Fibroblast of lung (primary cell): ENCODE measurements at places on chromosomes 16 and 17. TPM values are rescaled to one million over a fixed set of nuclear protein-coding genes. Genes with fewer than 3 reads are reported as not detected.

GRCh38 chr16:30760577-30761426 lies 1.1 kb downstream of the CFAP119 start:
- no peaks in the 10 kb centered on the region for H3K27me3 ChIP-seq
- peak overlapping the region; percentile 92 for H3K27ac ChIP-seq
- peaks cover 33% of the 10 kb centered on the region for H3K36me3 ChIP-seq
- H3K4me3 ChIP-seq, result peak overlapping the region; percentile 81

DNA sequence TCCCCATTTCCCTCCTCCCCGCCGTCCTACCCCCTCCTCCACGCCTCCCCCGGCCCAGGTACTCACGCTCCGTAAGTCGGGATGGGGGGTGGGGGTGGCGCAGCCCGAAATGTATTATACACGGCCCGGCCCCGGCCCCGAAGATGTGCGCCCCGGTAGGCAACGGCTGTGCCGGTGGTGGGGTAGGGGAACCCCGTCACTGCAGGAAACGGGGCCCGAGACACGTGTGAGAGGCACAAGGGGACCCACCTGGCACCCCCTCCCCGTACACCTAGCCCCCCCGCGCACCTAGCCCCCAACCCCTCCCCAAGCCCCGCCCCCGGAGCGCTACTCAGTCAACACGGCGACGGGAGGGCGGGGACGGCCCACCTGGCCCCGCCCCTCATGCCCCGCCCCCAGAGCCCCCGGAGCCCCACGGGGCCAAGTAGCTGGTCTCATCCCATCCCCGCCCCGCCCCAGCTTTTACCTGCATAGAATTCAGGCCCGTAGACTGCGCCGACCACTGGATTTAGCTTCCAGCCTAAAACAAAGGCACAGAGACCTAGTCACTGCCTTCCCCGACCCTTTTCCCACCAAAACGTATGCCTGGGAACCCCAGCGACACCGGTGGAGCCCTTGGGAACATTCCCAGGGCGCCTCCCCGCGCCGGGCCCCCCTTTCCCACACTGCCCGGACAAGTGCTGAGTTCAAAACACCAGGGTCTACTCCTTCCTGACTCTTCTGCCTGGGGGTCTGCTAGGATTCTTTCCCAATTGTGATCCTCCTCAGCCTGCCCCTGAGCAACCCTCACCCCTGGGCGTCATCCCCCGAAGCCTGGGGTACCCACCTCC lies 22.8 kb downstream of the ENGASE start:
- H3K27me3 ChIP-seq, result peaks cover 21% of the 10 kb centered on the region
- H3K4me3 ChIP-seq, result no peak overlapping the region
- H3K36me3 ChIP-seq, result no peaks in the 10 kb centered on the region
- no peaks in the 10 kb centered on the region for H3K4me1 ChIP-seq
- H3K27ac ChIP-seq, result no peak overlapping the region

DNA sequence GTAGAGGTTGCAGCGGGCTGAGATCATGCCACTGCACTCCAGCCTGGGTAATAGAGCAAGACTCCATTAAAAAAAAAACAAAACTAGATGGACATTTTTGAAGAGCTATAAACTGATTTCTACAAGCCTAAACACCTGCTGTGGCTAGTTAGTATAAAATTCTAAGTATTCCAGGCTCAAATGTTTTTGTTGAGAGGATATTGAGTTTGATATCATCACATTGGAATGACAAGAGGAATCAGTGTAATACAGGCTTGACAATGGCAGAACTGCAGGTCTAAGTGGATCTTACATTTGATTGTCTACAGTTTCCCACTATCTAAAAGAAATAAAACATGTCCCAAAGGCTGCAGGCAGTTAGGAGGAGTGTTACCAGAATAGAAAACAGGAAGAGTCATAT lies 23.9 kb upstream of the DLX3 start:
- DNase-seq, result peak; percentile 34
- H3K4me1 ChIP-seq, result peaks cover 2% of the 10 kb centered on the region
- H3K27me3 ChIP-seq, result peaks cover 11% of the 10 kb centered on the region
- no peak overlapping the region for H3K27ac ChIP-seq
- no peak overlapping the region for H3K4me3 ChIP-seq

The TMIGD1 gene
- not detected in 2 replicates for polyA plus RNA-seq

- H3K36me3 ChIP-seq, result peaks cover 16% of the 10 kb centered on the region
- H3K4me3 ChIP-seq, result no peak overlapping the region
- H3K4me1 ChIP-seq, result peaks cover 12% of the 10 kb centered on the region
- no peak for DNase-seq
These were observed 20.6 kb upstream of the USP36 start for GRCh38 chr17:78861229-78861628.
